Omental fat pad (tissue), 4 donors: ENCODE measurements at places on chromosomes 2 and 18. TPM values are rescaled to one million over a fixed set of nuclear protein-coding genes. Genes with fewer than 3 reads are reported as not detected.

The IL36B gene
- total RNA-seq = not detected

The CD8B2 gene
- not detected for total RNA-seq

The OST4 gene
- total RNA-seq = 241 TPM

The CHRNA1 gene
- not detected for total RNA-seq

The REG3A gene
- not detected for total RNA-seq

The DPP10 gene
- total RNA-seq = 2.8 TPM

The MYCN gene
- total RNA-seq = not detected

The EIF2AK2 gene
- 24.7 TPM for total RNA-seq

The ATG16L1 gene
- total RNA-seq = 55.2 TPM

The LYG2 gene
- not detected for total RNA-seq

The UGT1A3 gene
- not detected for total RNA-seq

The SRD5A2 gene
- total RNA-seq = not detected

The DCDC2C gene
- total RNA-seq = not detected

The IGFBP2 gene
- total RNA-seq = 128 TPM

The BUB1 gene
- 2.4 TPM for total RNA-seq
